ENCODE measurements at places on chromosomes 16 and 17.

DNA sequence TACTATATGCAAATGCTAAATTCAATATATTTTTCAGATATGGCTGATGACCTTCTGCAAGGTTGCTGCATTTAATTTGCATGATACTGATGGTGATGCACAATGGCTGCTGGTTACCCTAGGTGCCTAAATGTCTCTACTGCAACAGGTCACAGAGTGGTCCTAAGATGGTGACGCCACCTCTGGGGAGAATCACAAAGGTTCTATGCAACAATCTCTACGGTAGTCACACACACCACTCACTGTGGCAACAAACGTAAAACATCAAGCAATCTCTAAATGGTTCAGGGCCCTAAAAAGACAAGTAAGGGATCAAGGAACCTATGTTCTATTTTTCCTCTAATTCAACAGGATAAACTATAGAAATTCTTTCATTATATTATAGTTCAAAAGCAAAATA is 293.3 kb downstream of the CEP112 start:
- no peak for DNase-seq

- no peak for DNase-seq
Measured at GRCh38 chr17:5220074-5220473, 14.6 kb downstream of the SCIMP start.

DNA sequence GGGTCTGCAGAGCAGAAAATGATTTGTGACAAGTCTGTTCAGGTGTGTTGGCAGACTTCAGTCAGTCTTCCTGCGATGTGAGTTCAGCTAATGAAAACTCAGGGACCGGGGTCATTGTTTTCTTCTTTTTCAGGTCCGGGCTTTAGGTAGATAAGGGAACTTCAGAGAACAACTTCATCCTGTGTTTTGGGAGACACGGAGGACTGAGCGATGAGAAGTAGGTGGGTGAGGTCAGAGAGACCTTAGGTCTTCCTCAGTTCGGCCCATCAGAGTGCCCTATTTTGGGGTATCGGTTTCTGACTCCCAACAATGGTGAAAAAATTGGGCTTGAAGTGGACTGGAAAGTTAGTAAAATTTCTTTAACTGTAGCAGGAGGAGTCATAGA is 88.9 kb upstream of the ATF7IP2 start:
- DNase-seq, result no peak

- DNase-seq, result peak; percentile 83
Measured at GRCh38 chr17:1267471-1267943, 2.7 kb upstream of the BHLHA9 start.

- DNase-seq, result no peak
Measured at GRCh38 chr16:7101054-7101453, 231.6 kb upstream of the RBFOX1 start.

- no peak for DNase-seq
Measured at GRCh38 chr16:30457256-30457655, 11.6 kb upstream of the SEPHS2 start.

DNA sequence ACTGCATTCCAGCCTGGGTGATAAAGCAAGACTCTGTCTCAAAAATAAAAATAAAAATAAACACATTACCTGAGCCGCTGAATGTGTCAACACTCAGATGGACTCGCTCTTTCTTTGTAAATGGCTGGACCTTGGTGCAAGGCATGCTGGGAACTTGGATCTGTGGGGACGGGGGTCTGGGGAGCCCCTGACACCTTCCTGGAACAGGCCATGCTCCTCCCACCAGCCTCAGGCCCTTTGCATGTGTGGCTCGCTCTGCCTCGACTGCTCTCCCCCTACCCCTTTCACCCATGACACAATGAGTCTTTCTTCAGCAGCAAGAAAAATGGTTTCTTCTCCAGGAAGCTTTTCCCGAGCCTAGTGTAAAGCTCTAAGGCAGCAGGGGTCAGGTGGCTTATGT is 94.0 kb upstream of the CDH5 start:
- no peak for DNase-seq

DNA sequence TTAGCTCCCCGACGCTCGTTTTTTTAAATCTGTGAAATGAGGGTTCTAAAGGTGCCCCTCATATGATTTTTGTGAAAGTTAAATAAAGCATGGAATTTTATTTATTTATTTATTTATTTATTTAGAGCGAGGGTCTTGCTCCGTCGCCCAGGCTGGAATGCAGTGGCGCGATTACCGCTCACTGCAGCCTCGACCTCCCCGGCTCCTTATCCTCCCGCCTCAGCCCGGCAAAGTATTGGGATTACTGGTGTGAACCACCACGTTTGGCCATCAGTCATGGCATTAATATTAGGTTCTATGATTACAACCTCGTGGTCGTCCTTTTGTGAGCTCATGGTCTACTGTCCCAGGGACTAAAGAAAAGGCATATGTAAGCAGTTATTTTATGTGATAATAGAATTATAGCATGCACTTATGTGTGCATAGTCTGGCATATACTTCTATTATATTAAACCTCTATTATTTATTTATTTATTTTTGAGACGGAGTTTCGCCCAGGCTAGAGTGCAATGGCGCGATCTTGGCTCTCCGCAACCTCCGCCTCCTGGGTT is 557 bp upstream of the LUC7L start:
- DNase-seq, result no peak

DNA sequence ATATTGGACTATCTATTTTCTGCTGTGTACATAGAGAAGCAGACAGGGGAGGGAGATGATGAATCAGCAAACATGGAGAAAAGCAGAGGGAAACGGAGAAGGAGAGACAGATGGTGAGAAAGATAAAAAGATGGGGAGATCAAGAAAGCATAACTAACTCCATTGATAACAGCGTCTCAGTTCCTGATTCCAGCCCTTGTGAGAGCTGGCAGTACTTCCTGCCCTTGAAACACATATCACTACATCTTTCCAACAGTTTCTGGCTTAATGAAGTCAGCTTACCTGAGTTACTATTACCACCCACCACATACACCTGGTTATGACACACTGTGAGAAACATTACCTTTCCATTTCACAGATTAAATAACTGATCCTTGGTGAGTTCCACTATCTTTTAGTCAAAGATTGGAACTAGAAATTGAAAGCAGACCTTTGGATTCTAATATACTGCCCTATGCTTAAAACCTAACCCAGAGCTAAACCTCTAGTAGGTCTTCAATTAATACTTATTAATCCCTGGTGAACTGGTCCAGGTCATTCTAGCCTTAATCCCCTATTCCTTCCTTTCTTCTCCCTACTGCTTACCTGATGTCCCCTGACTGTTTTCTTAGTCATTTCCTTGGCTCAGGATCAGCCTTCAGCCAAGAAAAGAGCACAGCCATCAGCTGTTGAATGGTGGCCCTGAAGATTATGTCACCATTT is 346.6 kb upstream of the CCL2 start:
- peak; percentile 57 for DNase-seq

GRCh38 chr16:5022521-5022920 is 11.2 kb downstream of the NAGPA start:
- no peak for DNase-seq

DNA sequence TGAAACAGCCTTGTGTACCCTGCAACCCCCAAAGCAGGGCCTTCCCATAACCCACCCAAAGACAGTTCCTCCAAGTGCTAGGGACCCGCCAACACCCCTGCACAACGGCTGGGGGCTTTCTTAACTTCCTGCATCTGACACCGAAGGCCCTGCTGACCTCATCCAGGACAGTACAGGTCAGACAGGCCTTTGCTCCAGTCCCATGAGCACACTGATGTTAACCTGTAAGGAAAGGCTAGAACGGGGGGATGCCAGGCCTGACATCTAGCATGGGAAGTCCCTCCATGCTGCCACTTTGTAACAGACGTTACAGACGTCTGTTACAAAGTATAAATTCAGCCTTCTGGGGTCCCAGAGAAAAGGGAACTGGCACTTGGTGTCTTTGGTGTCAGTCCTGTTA is 369.1 kb downstream of the CPPED1 start:
- no peak for DNase-seq

GRCh38 chr16:30950516-30951065 is 1.7 kb downstream of the ORAI3 start:
- no peak for DNase-seq

GRCh38 chr16:72620853-72621252 is 427.1 kb downstream of the ZFHX3 start:
- no peak for DNase-seq

GRCh38 chr16:88049561-88050545 is 98.6 kb downstream of the BANP start:
- DNase-seq, result no peak

- no peak for DNase-seq
Measured at GRCh38 chr17:76484228-76484725, 16.9 kb downstream of the AANAT start.

- DNase-seq, result peak; percentile 33
Measured at GRCh38 chr17:58783380-58783779, 27.7 kb downstream of the PPM1E start.

DNA sequence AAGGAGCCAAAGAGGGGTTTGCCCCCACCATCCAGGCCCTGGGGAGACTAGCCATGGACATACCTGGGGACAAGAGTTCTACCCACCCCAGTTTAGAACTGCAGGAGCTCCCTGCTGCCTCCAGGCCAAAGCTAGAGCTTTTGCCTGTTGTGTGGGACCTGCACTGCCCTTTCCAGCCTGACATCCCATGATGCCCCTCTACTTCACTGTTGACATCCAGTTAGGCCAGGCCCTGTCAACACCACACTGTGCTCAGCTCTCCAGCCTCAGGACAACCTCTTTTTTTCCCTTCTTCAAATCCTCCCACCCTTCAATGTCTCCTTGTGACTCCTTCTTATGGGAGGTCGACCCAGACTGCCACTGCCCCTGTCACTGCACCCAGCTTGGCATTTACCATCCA is 19.8 kb upstream of the CBFB start:
- no peak for DNase-seq

DNA sequence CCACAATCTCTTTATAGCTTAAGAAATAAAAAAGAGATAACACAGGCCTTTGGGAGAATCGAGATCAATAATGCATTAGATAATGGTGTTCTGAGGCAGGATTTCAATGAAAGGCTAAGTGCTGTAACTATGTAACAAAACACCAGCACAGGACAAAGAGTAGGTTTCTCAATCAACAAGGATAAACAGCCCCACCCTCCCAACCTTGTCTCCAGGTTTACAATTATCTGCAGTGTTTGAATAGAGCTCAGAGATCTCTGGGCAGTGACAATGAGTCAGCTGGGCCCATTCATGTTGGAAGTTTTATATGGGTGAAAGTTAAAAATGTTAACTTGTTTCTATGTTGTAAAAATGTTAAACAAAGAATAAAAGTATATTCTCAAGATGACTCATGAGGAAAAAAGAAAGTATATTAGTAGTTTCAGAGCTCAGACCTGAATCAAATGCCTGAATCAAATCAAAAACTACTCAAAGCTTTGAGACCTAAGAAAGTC is 17.0 kb upstream of the KRT20 start:
- DNase-seq, result no peak

- peak; percentile 49 for DNase-seq
Measured at GRCh38 chr17:76523084-76524037, 14.1 kb downstream of the CYGB start.

DNA sequence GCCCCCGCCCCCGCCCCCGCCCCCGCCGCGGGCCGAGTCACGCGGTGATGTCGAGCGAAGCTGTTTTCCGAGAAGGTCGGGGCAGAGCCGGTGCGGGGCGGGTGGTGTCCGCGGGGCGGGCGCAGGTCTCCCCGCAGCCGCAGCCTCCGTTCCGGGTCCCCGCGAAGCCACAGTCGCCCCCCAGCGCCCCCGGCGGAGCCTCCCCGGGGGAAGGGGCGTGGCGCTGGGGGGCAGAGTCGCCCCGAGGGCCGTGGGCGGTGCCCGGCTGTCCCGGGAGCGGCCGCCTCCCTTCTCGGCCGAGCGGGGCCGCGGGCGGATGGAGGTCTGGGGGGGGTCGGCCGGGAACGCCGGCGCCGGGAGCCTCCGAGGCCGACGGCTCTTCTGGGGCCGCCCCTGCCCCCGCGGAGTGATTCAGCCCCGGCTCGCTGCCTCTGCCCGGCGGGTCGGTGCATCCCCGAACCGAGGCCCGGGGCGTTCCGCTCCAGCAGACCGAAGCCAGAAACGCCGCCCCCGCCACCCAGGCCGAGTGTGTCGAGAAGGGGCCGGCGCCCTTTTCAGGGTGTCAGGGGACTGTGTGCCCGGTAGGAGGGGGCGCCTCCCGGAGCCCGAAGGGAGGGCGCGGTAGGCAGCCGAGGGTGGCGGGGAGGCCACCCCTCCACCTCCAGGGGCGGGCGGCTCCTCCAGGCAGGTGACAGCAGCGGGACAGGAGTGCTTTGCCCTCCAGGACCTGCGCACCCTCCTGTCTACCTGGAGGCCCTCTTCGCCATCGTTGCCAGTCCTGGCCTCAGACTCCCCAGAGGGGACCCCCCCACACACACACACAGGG is 1.7 kb downstream of the METRNL start:
- DNase-seq, result no peak

DNA sequence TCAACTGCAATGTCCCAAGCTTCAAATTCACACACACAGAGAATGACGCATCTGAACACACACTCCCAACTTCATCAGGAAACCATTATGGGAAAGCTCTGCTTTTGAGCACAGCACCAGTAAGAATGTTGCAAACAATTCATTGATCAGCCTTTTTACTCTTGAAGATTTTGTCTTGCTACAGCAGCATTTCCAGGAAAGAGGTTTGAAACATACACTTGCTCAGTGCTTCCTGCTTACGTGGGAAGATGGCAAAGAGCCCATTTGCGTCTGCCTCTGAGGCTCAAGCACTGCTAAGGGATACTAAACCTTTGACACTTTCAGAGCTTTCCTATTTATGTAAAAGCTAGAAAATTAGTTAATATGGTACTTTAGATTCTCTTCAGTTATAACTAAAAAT is 77.2 kb upstream of the MON1B start:
- DNase-seq, result no peak

DNA sequence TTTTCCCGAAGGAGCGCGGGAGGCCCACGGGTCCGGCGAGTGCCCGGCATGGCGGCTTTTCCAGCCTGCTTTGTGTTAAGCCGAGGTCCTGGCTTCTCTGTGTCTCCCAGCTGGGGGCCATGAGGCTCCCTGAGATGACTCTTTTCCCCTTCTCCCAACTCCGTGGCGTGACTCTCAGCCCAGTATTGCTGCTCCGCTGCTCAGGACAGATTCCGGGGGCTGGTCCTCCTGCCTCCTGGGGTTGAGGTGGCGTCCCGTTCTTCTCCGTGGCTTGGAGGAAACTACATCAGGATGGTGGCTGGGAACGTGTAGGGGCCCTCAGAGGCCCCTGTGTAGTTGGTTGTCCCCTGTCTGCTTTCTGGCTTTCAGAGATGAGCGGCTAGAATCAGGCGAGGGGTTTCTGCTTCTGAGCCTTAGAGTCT is 951 bp downstream of the GPS1 start:
- DNase-seq, result no peak

- no peak for DNase-seq
Measured at GRCh38 chr17:45172232-45172540, 10.5 kb downstream of the HEXIM2 start.

GRCh38 chr16:24543949-24544348 is 4.6 kb downstream of the RBBP6 start:
- DNase-seq, result no peak
